Skin of body (tissue), 3 donors: ENCODE measurements at places on chromosomes 6 and 20. TPM values are rescaled to one million over a fixed set of nuclear protein-coding genes. Genes with fewer than 3 reads are reported as not detected.

DNA sequence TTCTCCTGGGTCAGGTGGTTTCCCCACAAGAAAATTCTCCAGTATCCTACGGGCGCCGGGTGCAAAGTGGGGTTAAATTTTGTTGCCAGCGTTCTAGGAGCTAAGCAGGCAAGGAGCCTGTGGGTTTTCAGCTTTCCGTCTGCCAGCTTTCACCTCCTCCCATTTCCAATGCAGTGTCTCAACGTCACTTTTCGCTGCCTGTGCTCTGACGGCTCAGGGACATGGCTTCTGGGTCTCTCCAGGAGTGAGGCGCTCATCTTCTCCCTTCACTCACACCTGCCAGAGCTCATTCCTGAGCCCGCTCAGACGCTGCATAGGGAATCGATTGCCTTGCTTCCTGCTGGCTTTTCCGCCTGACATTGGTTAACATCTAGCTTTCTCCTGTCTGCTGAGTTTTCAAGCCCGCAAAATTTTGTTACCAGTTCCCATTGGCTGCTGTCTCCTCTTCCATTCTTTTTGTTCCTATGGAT is 7.3 kb upstream of the NAA20 start:
- no peak for DNase-seq

GRCh38 chr6:122715725-122716124 is 63.8 kb upstream of the FABP7 start:
- DNase-seq, result no peak

GRCh38 chr6:44304282-44305199 is 8.6 kb downstream of the AARS2 start:
- DNase-seq, result no peak

UNC5CL gene
- 0.30 TPM for total RNA-seq
